Nephron progenitor cell (in vitro differentiated cells): ENCODE measurements at places on chromosomes 4 and X.

GRCh38 chrX:63758011-63758410 is 27.0 kb downstream of the ARHGEF9 start:
- DNase-seq = no peak

GRCh38 chr4:5638316-5638715 is 70.0 kb downstream of the EVC2 start:
- DNase-seq = no peak

DNA sequence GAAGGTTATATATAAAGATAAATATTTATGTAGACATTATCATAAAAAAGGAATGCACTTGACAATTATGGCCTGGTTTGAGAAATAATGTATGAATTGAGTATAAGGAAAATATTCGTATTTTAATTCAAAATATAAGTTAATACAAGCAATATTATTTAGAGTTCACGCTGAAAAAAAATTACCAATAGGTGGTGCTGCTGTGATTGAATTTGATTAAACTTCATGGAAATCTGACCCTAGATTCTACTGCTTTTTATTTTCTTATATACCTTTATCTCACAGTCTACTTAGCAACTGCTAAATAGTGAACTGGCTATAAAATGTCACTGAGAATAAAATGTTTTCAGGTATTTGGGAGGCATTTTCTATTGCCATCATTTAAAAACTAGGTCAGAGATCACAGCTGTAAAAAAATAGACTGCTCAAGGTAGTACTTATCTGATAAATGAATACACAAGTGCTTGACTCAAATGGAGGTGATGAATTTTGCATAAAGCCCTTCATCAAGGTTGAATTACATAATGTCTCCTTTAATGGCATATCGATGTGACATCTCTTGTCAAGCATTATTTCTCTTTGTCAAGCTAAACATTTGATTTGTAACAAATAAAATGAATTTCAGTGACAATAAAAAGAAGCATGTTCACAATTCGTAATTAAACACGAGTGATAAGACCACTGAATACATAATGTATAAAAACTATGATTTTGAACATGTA is 1638.8 kb upstream of the PCDH7 start:
- DNase-seq = no peak

GRCh38 chrX:53262918-53263394 is 18.4 kb downstream of the IQSEC2 start:
- DNase-seq = no peak

DNA sequence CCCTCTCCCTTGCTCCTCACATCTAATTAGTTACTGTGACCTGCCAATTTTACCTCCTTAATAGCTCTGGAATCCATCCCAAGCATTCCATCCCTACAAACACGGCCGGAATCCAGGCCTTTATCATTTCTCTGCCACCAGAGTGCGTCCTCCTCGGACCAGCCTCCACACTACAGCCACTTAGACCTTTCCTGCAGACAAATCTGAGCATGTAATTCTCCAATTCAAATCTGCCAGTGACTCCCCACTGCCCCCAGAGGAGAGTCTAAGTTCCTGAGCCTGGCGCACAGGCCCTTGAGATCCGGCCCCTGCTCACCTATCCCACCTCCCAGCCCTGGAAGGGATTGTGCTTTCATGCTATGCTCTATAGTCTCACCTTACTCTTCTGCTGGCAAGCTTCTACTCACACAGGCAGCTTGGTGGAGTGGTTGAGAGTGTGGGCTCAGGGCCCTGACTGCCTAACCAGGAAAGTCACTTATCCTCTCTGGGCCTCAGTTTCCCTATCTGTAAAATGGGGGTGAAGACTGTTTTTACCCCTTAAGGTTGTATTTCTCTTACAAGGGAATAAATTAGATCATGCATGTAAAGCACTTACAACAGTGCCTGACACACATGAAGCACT is 31.2 kb downstream of the PJA1 start:
- peak; percentile 34 for DNase-seq

DNA sequence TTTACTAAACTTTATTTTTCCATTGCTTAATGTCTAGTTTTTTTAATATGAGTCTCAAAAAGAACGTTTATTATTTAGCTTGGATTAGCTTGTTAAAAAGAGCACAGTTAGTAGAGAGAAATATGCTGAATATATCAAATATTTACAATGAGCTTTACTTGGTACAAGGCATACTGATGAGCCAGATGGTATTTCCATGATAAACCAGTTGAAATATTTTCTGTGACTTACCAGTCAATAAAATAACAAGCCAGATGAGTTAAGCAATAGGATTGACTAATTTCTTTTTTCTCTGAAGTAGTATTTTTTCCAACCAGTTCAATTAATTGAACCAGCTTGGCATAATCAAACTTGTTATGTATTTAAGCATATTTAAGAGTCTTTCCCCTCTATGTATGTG is 134.1 kb downstream of the KLHL34 start:
- DNase-seq = no peak

DNA sequence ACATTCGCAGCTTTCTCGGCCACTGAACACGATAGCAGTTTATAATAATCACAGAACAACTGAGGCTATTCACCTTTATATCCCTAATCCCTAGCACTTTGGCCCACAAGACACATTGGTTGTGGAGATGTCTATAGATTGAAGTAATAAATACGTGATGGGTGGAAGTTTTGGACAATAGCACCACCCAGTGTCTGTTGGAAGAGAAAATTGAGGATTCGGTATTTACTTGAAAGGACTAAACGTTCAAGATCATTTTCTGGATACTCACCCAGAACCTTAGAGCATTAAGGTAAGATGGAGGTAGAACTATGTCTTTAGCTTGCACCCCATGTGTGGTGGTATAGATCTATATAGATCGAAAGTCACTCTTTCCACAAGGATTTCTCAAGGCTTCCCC is 787 bp upstream of the TMSB15A start:
- DNase-seq = no peak

GRCh38 chrX:133495464-133496391 is 80.4 kb upstream of the GPC4 start:
- DNase-seq = no peak

GRCh38 chrX:96578781-96579180 is 105.9 kb upstream of the DIAPH2 start:
- no peak for DNase-seq

- DNase-seq = no peak
Measured at GRCh38 chr4:8391972-8392371, 48.6 kb downstream of the ACOX3 start.

GRCh38 chr4:22047793-22048192 is 99.2 kb upstream of the KCNIP4 start:
- no peak for DNase-seq

DNA sequence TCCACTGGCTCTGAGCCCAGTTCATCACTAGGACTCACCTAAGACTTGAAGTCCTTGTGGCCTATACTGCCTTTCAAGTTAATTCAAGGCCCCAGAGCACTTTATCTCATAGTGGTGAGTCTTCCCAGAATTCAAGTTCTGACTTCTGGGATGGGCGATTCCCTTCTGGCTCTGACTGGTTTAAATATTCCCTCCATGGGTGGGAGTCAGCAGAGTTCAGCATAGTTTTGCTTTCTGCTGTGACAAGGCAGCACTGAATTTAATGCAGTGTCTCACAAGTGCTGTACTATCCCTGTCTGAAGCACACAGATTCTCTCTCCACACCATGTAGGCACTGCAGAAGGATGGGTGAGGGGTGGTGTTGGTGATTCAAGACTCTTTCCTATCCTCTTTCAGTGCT is 46.5 kb downstream of the KLF8 start:
- DNase-seq = no peak

- DNase-seq = no peak
Measured at GRCh38 chrX:15464704-15465103, 28.4 kb downstream of the PIR start.

DNA sequence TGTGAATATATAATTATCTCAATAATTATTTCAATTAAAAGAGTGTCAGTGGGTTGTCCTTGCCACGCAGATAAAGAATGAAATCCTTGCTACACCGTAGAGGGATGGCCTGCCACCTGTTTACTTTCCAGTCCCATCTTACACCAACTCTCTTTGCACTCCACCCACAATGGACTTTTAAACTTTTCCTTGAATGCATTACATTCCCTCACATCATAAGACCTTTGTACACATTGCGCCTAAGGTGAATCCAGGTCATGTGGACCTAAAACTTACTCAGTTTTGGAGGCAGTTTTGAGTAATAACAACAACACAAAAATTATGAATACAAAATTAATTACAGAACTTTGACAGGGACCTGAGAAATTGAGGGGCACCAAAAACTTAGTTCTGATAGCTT is 78.7 kb upstream of the PDE5A start:
- no peak for DNase-seq

GRCh38 chr4:71294301-71294700 is 44.5 kb upstream of the SLC4A4 start:
- no peak for DNase-seq

DNA sequence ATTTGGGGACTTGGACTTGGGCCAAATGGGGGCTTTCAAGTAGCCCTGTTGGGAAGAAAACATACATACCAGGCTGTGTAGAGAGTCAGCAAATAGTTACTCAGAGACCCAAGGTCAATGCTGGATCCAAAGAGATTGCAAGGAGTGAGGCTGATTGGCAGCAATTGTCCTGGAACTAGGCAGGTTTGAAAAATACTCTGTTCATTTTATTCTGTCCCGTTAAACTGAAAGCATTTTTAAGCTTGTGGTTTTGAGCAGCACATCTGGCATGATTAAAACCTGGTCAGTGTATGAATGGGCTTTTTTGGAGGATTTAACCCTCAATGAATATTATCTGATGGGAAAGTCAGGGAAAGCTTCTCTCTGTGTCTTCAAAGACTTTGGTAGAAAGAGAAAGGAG is 294.3 kb upstream of the BOD1L1 start:
- DNase-seq = no peak

DNA sequence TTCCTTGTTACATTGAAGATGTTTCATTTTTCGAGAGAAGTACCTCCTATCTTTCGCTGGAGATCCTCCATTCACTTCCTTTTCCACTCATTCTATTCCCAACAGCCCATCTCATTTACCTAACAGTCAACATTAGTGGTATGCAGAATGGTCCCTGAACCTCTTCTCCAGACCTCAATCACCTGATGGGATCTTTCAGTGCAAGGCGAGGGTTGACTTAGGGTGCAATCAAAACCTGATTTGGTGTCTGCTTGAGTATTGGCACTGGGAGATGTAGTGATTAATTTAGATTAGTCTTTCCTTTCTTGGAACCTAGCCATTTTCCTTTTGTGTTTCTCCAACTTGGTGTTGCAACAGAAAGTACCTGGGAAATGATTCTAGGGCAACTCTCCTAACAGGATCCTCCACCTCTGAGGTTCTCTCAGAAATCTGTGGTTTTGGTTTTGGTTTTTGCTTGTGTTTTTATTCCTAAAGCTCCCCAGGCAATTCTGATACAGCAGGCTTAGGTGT is 18.4 kb downstream of the DDX3X start:
- DNase-seq = no peak

- DNase-seq = no peak
Measured at GRCh38 chr4:143186649-143187048, 1.9 kb downstream of the USP38 start.

GRCh38 chrX:149003863-149004660 is 501.0 kb downstream of the IDS start:
- DNase-seq = no peak

DNA sequence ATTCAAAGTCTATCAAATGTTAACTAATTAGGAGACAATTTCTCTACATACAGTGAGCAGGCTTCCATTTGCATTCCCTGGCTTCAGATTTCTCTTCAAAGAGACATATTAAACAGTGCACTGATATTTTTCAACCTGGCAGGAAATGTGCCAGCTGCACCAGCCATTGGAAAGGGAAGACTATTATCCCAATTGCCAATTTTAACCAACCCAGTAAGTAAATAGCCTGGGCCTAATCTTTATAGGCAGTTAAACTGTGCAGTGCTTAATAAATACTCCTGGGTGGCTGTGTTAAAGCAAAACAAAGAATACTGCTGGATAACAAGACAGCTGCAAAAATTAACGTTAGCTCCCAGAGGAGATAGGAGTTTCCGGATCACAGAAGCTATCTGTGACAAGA is 111.9 kb upstream of the GALNT7 start:
- DNase-seq = no peak

DNA sequence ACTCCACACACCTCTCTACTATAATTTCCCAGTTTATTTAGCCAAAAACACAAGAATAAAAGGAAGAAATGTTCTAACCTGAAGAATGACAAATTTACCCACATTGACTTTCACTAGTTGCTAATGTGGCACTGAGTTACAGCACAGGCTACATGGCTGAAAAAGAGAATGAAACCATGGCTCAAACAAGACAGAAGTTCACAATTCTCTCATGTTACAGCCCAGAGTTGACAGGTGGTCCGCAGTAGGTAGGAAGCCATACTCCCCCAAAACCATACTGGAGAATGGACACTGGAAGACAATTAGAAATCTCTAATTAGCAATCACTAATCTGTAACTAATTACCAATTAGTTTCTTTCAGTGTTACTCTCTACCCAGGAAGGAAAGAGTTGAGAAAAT is 170.8 kb downstream of the ADGRA3 start:
- no peak for DNase-seq

DNA sequence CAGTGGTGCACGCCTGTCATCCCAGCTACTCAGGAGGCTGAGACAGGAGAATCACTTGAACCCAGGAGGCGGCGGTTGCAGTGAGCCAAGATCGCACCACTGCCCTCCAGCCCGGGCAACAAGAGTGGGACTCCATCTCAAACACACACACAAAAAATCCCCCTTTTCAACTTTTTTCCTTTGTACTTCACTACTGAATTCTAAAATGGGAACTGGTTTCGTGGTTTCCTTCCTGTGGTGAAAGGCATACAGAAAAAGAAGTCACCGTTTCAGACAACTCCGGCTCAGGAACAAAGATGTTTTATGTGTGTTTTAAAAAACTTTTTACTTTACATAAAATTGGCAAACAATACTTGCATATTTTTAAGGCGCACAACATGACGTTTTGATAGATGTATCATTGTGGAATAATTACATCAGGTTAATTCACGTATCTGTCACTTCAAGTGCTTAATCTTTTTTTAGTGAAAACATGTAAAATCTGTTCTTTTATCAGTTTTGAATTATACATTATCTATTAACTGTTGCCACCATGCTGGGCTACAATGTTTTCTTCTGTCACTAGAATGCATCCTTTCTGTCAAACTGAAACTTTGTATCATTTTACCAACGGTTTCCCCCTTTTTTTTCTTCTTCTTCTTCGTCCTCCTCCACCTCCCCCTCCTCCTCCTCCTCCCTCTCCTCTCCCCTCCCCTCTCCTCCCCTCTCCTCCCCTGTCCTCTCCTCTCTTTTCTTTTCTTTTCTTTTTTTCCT is 186.0 kb downstream of the CRLF2 start:
- DNase-seq = no peak

DNA sequence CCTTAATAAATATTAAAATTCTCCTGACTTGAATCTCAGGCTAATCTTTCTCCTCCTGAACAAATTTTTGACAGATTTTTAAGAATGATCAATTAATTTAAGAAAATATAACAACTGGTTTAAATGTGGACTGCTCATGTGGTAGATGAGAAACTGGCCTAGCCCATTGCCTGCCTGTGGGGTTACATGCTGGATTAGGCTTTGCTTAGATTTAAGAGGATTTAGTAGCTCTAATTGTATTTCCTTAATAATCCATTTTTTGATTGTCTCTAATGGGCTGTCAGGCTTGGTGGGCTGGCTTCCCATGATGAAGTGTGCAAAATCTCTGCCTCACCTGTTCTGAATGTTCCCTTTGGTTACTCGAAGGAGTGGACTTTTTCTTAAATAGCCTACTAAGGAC is 27.8 kb upstream of the LIMCH1 start:
- DNase-seq = no peak

GRCh38 chr4:114752391-114753165 is 154.0 kb downstream of the UGT8 start:
- DNase-seq = no peak

GRCh38 chrX:110359273-110359672 is 625 bp downstream of the RTL9 start:
- no peak for DNase-seq

- DNase-seq = no peak
Measured at GRCh38 chr4:52292245-52292644, 241.1 kb downstream of the SPATA18 start.
